NK-92 treated with Interleukin-12 subunit alpha and Interleukin-12 subunit beta, amount 100 ng/mL, for 24 hours (cell line): ENCODE measurements at places on chromosomes 5 and 9.

GRCh38 chr5:157266286-157267007 is 524 bp downstream of the CYFIP2 start:
- peak; percentile 47 for DNase-seq

GRCh38 chr5:108637134-108637533 is 110.6 kb upstream of the FER start:
- no peak for DNase-seq

DNA sequence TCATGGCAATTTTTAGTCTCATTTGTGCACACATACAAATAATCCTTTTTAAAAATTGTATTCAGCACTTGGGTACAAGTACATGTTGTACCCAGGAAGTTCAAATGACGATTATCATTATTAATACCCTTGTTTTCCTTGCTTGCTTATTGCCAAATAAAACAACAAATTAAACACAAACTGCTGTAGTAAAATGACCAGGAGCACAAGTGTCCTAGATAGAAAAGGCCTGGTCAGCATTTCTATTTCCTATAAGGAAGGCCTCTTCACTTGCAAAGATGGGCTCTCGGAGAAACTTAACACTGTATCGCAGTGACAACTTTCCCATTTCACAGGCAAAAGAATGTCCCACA is 34.7 kb upstream of the PLPP1 start:
- no peak for DNase-seq

GRCh38 chr5:167509076-167509475 is 782.4 kb upstream of the WWC1 start:
- no peak for DNase-seq

GRCh38 chr5:157961176-157961575 is 102.2 kb upstream of the CLINT1 start:
- DNase-seq, result no peak

DNA sequence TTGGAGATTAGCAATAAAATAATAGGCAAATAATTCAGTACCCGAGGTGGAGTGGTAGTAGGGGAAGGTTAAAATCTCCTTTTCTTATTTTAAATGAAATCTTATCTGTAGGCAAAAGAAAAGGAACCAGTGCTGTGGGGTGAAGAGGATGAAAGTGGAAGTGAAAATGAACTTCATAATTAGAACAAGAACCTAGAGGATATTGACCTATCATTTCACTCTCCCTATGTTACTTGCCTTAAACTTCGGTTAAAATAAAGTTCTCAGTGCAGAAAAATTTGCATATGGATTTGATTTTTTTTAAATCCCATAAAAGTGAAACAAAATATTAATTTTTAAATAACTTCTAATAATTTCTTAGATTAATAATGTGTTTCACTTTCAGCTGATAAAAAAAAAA is 1094.9 kb upstream of the C9orf72 start:
- no peak for DNase-seq

DNA sequence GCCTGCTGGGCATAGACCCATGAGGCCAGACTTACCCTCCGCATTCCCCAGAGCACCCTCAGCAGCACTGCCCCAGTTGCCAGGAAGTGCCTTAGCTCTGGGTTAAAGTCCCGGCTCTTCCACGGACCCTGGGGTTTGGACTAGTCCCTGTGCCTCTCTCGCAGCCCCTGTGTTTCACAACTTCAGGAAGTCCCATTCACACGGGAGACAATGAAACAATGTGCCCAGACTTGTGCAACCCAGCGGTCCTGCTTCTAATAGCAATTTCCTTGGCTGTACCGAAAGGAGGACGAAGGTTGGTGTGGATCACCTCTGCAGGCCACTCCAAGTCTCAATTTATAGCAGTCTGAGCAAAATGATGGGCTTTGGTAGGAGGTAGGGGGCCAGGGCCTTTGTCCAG is 41.8 kb upstream of the FAT2 start:
- no peak for DNase-seq

DNA sequence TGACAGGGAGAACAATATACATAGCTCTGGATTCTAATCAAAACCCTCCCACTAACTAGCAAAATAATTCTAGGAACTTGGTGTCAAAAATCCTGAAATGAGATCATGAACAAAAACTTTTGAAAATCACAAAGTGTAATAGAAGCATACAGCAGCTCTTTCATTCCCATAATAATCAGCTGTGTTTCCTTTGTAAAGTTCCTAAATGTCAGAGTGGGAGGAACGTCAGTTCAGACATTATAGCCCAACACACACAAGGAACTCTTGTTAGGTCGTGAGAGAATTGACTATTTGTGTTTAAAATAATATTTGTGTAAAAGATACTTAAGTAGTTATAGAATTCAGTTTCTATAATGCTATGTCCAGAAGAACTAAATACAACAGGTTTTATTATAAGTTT is 312.8 kb downstream of the SEMA5A start:
- no peak for DNase-seq

DNA sequence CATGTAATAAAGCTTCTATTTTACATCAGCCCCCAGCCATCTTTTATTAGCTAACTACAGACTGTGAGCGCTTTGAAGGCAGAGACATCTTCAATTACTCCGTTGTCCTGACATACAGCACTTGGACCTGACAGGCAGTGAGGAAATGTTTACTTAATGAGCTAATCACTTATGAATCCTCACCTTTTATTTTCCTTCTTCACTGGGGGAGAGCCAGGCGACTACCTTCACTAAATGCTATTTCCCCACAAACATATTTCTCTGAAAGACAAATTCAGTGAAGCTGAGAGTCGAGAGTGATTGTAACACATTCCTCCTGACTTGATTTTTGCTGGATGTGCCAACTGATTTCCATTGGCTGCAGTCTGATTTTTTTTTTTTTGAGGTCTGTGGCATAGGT is 192.1 kb upstream of the CLINT1 start:
- DNase-seq, result no peak

GRCh38 chr9:136926749-136927148 is 17.8 kb downstream of the FBXW5 start:
- no peak for DNase-seq

- no peak for DNase-seq
Measured at GRCh38 chr5:138354926-138355378, 2.5 kb downstream of the KDM3B start.

- no peak for DNase-seq
Measured at GRCh38 chr5:119327018-119327417, 28.8 kb upstream of the TNFAIP8 start.

- DNase-seq, result no peak
Measured at GRCh38 chr9:34575241-34575640, 14.3 kb downstream of the CNTFR start.

- DNase-seq, result peak; percentile 14
Measured at GRCh38 chr9:126986506-126986951, 71.9 kb downstream of the RALGPS1 start.

DNA sequence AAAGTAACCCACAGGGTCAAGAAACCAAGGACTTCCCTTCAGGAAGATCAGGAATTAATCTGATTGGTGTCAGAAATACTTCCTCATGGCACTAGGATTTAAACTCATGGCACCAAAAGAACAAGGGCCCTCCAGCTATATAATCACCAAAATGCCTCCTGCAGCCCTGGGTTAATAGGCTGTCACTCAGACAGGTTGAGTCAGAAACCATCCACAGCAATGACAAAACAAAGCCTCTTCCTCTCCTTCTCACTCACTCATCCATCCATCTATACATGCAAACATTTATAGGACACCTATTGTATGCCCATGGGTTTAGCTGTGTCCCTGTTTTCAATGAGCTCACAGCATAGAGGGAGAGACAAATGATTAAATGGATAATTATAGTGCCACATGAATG is 62.5 kb upstream of the SPOCK1 start:
- DNase-seq, result no peak

- DNase-seq, result no peak
Measured at GRCh38 chr9:124366476-124367220, 48.6 kb downstream of the PSMB7 start.

- no peak for DNase-seq
Measured at GRCh38 chr9:121661328-121661727, 9.9 kb downstream of the DAB2IP start.

DNA sequence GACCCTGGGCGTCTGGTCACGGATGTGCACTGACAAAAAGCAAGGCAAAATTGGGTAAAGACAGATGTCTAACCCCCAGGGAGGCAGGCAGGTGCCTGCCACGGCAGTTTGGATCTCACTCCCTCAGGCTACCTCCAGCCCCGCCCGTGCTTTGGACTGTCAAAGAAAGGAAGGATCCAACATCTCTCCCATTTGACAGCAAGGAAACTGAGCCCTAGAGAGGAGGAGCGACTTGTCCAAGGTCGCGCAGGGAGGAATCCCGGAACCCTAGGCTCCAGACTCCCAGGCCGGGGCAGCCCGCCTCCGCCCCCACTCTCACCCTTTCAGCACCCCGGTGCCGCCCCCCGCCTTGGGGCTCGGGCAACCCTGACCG is 376 bp downstream of the GOLGA1 start:
- DNase-seq, result no peak

- no peak for DNase-seq
Measured at GRCh38 chr9:112551641-112552040, 65.0 kb downstream of the KIAA1958 start.

GRCh38 chr9:119195521-119195920 is 173.7 kb downstream of the BRINP1 start:
- DNase-seq, result no peak

- no peak for DNase-seq
Measured at GRCh38 chr9:98502976-98503325, 205.8 kb downstream of the GABBR2 start.

DNA sequence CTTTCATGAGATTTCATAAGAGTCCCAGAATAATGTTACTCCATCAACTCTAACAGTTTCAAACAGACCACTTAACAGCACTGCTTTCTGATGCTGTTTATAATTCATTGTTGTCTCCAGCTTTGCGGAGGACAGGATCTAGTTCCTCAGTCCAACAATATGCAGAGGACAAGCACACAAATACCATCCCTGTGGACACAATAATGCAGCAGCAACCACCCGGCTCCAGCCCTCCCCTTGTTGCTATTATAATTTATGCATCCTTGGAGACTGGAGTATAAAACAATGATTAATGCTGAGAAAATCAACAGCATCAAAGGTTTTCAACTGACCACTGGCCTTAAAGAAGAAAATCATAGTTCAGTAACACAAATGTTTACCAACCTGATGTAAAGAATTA is 108.3 kb downstream of the DENND1A start:
- DNase-seq, result no peak

DNA sequence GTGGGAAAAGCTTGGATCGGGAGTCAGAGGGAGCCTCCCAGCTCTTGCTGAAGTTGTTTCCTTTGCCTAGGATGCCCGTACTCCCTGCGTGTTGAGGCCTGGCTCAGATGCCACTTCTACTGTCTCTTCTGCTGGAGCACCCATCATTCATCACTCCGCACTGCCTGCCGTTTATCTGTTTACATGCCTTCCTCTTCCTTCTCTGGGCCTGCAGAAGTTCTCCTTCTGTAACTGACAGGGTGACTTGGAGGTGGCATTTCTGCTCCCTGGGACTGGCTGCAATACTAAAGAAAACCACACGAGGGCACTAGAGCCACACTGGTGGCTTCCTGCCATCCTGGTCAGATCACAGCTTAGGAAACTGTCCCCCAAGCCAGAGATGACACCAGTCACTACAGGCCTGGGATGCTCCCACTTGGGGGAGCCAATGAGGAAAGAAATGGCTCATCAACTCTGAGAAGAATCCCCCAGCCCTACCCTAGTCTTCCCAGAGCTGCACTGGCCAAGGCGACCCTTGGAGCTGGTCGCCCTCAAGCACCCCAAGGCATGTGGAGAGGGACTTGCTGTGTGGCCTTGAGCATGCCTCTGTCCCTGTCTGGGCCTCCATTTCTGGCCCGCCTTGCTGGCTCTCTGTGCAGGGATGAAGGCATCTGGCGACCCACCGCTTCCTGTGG is 9.7 kb upstream of the SLC25A51 start:
- peak; percentile 55 for DNase-seq

GRCh38 chr5:142248853-142249462 is 75.9 kb downstream of the SPRY4 start:
- DNase-seq, result no peak

DNA sequence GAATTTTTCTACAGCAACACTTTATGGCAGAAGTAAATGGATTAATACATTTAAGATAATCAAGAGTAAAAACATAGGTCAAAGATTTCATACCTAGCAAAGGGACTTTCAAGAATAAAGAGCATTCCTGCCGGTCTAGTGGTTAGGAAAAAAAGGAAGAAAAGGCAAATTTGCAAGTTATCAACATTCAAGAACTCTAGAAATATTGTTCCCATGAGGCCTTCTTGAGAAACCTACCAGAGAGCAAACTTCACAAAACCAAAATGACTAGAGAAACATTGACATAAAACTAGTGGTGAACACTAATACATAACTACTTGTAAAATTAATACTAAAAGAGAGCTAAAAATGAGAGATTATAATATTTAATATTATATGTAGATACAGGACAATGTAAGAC is 320.2 kb upstream of the RGMB start:
- DNase-seq, result no peak

DNA sequence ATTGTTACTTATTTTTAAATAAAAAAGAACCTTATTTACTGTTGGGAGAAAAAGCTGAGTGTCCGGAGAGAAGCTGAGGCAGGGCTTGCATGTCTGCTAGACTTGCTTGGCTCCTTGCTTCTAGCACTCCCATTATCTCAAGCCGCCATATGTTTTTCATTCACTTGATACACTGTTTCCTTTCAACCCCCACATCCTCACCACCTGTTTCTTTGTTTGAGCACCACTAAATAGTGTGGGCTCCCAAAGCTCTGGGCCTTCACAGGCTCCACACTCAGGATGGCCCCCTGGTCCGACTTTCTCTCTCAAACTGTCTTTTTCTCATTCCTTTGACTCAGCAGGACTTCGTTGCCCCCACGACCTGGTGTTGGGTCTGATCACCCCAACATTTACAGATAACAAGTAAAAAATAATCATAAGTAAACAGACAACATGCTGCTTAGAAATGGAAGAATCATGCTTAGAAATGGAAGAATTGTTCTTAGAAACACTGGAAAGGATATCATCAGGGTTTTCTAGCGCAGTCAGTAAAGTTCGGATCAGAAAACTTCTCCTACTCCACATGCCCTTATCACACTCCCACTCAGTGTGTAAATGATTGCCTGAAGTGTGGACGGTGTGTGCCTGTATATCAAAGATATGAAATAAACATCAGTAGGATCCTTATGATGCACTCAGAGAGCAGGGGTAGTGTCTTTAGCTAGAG is 58.5 kb downstream of the APTX start:
- DNase-seq, result no peak

DNA sequence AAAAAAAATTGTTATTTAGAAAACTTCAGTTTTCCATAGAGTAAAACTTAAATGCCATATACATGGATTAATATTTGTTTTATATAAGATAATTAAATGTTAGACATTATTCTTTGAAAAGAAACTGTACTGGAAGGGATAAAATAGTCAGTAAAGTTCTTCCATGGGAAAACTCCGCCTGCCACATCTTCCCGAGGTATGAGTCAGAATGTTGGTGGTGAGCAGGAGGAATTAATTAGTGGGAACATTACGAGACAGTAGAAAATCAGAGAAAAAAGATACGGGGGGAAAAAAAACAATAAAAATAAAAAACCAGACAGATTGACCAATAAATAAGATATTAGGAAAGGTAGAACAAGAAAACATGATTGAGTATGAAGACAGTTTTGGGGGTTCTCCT is 930.3 kb upstream of the C9orf72 start:
- no peak for DNase-seq
